ENCODE measurements at places on chromosomes 5 and 9. TPM values are rescaled to one million over a fixed set of nuclear protein-coding genes. Genes with fewer than 3 reads are reported as not detected.

SLC45A2 gene
- not detected for total RNA-seq

CYLC2 gene
- not detected for total RNA-seq

GRCh38 chr5:103436656-103437055, 125.9 kb downstream of the NUDT12 start:
- no peak overlapping the region for H3K27ac ChIP-seq
- no peaks in the 10 kb centered on the region for H3K27me3 ChIP-seq
- no peak for DNase-seq
- H3K36me3 ChIP-seq, result no peaks in the 10 kb centered on the region
- H3K4me3 ChIP-seq, result no peak overlapping the region
- no peaks in the 10 kb centered on the region for H3K4me1 ChIP-seq

GRCh38 chr9:126392662-126393371, 66.2 kb downstream of the MVB12B start:
- no peak for DNase-seq
- no peaks in the 10 kb centered on the region for H3K27me3 ChIP-seq
- peaks cover 25% of the 10 kb centered on the region for H3K4me1 ChIP-seq
- no peak overlapping the region for H3K4me3 ChIP-seq

DNA sequence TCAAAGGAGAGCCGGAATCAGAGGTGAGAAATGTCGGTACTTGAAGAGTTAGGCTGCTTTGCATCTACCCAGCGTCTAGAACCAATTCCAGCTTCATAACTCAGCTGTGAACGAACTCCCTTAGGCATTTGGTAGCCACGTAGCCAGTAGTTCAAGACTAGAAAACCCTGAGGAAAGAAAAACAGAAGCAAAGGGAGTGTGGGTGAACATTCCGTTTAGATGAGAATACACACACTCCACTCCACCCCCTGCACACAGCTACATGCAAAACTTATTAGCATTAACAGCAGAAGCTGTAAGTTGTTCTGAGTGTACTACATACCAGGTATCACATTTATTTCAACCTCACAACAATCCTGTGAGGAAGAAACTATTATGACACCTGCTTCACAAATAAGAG, 78.3 kb downstream of the SMIM23 start:
- no peaks in the 10 kb centered on the region for H3K27me3 ChIP-seq
- no peak overlapping the region for H3K27ac ChIP-seq
- DNase-seq, result no peak
- no peak overlapping the region for H3K4me3 ChIP-seq
- peaks cover 18% of the 10 kb centered on the region for H3K36me3 ChIP-seq

- H3K4me1 ChIP-seq, result peaks cover 7% of the 10 kb centered on the region
- no peaks in the 10 kb centered on the region for H3K36me3 ChIP-seq
- H3K27me3 ChIP-seq, result no peaks in the 10 kb centered on the region
- no peak overlapping the region for H3K4me3 ChIP-seq
- DNase-seq, result no peak
These were observed 246.6 kb upstream of the ANKRD55 start for GRCh38 chr5:56479696-56480077.
